ENCODE measurements at places on chromosomes 16 and 17.

DNA sequence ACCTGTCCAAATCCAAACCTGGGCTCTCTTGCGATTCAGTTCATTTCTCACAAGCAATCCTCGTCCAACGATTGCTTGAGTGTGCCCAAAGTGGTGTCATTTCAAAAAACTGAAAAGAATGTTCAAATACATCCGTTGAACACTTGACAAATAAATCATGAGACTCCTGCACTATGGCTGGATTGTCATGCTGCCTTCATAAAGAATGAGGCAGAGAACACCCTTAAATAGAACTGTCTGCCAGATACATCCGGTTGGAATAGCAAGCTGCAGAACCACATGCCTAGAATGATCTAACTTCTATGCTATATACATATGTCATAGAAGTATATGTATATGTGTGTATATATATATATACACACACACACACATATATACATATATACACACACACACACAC, 55.4 kb upstream of the HAPSTR1 start:
- DNase-seq = no peak

DNA sequence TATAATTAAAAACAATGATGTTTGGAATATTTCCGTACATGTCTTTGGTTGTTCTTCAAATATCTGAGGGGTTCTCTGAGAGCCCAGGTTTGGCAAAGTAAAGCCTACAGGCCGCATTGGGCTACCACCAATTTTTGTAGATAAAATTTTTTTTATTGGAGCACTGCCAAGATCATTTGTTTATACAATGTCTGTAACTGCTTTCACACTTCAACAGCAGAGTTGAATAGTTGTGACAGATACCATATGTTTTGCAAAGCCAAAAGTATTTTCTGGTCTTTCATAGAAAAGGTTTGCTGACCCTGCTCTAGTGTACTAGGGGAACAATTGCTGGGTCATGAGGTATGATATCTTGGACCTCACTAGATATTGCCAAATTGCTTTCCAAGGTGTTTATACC, 10.5 kb downstream of the PPM1D start:
- no peak for DNase-seq

DNA sequence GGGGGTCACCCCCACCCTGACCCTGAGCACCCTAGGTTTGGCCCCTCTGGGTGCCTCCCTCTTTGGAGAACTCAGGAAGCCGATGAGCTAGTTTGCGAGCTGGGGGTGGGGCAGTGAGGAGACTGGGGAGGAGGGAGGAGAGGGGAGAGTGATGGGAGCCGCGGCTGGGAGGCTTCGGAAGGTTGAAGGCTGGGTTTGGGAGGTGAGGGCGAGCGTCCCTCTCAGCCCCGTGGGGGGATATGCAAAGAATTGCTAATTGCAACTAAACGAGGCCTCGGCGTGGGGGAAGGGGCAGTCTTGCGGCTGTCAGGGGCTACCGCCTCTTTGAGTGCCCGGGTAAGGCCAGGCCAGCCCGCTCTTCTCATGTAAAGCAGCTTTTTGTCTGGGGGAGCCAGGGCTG, 17.6 kb upstream of the FZD2 start:
- DNase-seq = no peak

- no peak for DNase-seq
These were observed 35.2 kb upstream of the STH start for GRCh38 chr17:45963889-45964288.

- no peak for DNase-seq
These were observed 22.0 kb upstream of the CHMP6 start for GRCh38 chr17:80969674-80970043.

GRCh38 chr17:80826346-80826954, 165.2 kb upstream of the CHMP6 start:
- no peak for DNase-seq

DNA sequence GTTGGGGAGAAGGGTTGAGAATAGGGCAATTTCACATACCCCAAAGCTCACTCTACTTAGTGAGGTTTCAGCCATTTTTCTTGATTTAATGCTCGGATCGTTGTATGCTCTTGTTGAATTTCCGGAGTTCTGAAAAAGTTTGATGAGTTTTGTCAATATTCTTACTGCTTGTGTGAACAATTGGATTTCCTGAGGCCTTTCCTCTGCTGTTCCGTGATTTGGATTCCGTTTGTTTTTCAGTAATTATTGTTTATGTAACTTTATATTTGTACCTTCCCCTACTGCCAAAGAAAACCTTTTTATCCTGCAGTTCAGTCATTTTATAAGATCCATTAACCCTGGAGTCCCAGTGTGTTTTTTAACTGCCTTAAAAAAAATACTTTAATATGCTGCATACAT, 62.9 kb downstream of the PHKB start:
- DNase-seq = no peak

DNA sequence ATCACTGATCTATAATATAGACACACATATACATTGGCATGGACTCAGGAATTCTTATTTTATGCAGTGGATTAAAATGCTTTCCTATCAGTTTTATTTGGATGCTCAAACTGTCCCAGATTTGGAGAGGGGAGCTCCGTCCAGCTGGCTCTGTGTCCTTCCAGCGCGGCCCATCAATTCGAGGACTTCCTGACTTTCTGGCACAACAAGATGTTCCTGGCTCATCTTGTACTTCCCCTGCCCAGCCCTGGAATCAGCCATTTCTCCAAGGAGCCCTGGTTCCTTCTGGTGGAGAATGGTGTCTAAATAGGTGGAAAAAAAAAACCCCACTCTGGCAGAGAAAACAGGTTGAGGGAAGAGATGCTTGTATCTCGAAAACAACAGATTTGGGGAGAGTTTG, 94.5 kb downstream of the CRISPLD2 start:
- DNase-seq = no peak
